ENCODE measurements at places on chromosomes 7 and 10.

GRCh38 chr7:4136036-4136435 is 546.1 kb upstream of the FOXK1 start:
- DNase-seq, result no peak

DNA sequence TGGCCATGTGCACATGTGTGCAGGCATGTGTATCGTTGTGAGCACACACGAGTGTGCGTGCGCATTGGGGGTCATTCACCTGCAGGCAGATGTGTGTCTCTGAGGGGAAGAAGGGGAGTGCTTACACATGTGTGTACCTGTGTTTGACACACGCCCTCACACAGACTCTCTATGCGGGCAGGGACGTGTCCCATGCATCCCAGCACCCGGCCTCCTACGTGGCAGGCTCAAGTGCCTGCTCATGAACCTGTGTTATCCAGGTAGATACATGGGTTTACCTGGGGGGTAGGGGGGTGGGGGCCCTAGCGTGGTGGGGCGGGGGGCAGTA is 18.6 kb downstream of the KCP start:
- no peak for DNase-seq

- no peak for DNase-seq
Observed at GRCh38 chr10:93404048-93404354, 78.1 kb downstream of the MYOF start.

DNA sequence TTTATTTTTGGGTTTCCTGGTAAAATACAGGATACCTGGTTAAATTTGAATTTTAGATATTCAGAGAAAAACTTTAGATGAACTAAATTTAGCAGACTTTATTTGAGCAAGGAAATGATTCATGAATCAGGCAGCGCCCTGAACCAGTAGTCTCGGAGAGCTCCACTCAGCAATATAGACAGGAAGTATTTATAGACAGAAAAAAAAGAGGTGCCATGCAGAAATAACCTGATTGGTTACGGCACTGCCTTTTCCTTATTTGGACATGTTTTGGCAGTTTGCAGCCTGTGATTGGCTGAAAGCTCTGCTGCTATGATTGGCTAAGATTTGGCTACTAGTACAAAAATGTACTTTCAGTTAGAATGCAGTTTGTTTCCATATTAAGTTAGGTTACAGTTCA is 198.3 kb upstream of the DKK1 start:
- DNase-seq, result no peak

DNA sequence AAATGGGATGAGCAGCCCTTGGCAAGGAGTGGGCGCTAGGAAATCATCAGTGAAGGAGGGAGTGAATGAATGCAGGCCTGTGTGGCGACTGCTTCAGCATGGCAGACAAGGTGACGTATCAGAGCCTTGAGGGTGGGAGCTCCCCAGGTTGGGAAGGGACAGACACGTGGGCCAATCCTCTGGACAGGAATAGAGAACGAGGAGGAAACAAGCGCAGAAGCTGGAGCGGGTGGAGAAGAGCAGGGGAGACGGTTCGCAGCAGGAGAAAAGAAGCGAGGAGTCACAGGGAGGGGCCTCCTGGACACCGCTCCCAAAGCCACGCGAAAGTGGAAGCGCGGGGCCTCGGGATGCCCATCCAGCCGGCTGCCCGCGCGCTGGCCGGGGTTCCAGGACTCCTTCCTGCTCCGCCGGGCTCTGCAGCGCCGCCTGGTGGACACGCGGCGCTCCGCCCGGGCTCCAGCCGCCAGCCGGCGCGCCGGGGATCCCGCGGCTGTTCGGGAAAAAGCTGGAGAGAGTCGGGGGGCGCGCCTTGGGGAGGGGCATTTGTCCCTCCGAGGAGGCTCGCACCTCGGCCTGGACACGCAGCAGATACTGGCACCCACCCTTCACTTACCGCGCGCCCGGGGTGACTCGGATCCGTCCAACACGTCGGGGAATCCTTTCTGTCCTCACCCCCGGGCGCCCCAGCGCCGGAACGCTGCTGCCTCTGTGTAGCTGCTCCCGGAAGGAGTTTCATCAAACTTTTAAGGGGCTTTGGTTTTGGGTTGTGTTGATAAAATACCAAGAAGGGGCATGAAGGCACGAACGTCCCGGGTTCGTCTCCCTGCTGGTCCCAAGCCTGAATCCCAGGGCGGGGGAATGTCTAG is 6.3 kb downstream of the ZNF503 start:
- no peak for DNase-seq

- no peak for DNase-seq
Observed at GRCh38 chr10:89887406-89887805, 186.0 kb downstream of the KIF20B start.

GRCh38 chr10:30978843-30979242 is 52.8 kb downstream of the ZNF438 start:
- no peak for DNase-seq

DNA sequence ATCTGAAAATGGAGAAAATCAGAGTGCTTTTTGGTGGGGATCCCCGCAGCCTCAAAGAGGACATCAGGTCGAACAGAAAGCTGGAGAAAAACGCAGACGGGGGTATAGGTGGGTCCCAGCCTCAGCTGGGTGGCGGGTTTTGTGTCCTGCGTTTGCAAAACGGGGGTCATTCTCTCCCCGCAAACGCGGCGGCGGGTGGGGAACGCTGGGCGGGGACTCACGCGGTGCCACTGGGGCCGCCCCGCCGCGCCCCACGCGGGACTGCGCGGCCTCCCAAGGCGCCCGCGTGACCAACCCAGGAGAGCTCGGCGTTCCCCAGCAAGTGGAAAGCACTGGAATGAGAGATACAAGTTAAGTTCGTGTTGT is 806 bp upstream of the VIPR2 start:
- DNase-seq, result no peak

DNA sequence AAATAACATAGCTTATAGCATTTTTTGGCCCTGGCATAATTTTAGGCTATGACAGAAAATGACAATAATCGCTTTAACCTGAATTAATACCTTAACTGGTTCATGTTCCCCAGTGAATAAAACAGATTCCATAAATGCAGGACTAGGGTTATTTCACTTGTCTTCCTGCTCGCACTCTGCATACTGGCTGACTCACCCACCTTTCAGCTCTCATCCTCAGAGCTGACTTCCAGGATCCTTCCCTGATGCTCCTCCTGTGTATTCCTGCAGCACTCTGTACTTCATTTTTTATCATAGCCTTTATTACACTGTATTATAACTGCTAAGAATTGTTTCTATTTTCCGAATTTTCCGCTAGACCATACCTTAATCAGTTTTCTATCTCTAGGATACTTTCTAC is 123.7 kb downstream of the AVL9 start:
- DNase-seq, result no peak

DNA sequence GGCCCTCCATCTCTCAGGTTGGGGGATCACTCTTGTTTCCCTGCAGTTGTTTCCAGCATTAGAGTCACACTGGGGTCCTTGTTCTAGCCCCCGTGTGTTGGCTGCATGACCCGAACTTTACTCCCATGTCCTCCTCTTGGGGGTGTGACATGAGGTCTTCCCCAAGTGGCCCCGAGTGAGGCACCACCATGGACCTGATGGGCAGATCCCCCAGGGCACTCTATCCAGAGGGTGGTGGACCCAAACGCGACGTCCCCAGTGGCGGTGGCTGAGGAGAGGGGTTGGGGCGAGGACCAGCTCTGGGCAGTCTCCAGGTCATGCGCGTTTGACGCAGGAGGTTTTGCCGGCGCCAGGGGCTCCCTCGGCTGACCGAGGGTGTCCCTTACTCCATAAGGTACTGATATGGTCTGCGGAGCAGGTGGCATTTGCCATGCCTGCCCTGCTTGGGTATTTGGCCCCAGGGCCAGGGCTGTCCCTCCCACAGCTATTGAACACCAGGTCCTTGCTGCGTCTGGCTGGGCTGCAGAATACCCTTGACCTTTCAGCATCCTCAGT is 131.9 kb downstream of the LHPP start:
- no peak for DNase-seq

GRCh38 chr10:95429639-95430038 is 131.5 kb downstream of the SORBS1 start:
- no peak for DNase-seq

- no peak for DNase-seq
Observed at GRCh38 chr7:91079487-91079886, 184.7 kb upstream of the FZD1 start.

- DNase-seq, result no peak
Observed at GRCh38 chr7:122327969-122328368, 23.4 kb upstream of the FEZF1 start.

GRCh38 chr7:158035343-158035742 is 552.3 kb downstream of the PTPRN2 start:
- no peak for DNase-seq

DNA sequence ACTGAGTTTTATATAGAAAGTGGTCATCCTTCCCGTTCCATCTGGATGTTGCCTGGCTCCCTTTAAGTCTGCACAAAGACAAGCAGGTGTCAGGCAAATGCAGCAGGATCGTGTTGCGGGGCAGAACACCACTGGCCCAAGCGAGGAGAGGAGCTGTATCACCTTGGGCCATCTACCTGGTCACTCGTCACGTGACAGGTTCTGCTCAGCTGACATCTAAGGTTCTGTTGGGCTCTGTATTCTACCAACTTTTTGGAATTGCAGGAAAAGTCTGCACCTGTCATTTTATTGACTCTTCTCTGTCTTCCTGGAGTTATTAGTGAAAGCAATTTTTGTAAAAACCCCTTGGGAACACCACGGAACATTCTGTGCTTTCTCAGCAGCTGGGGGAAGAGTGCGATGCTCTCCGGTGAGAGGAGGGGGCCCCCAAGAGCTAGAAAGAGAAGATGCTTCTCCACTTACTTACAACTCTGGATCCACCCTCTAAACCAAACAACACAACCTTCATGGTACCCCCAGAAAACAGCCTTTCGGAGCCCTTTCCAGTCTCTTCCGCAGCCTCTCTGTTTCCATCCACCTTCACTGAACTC is 83.4 kb upstream of the NMT2 start:
- DNase-seq, result no peak

GRCh38 chr7:27994639-27995038 is 186.0 kb downstream of the JAZF1 start:
- no peak for DNase-seq

- no peak for DNase-seq
Observed at GRCh38 chr10:30093303-30093950, 34.0 kb upstream of the JCAD start.

GRCh38 chr10:68099736-68100135 is 9.6 kb upstream of the MYPN start:
- DNase-seq, result no peak

- DNase-seq, result no peak
Observed at GRCh38 chr7:85734823-85735222, 548.0 kb upstream of the SEMA3D start.

DNA sequence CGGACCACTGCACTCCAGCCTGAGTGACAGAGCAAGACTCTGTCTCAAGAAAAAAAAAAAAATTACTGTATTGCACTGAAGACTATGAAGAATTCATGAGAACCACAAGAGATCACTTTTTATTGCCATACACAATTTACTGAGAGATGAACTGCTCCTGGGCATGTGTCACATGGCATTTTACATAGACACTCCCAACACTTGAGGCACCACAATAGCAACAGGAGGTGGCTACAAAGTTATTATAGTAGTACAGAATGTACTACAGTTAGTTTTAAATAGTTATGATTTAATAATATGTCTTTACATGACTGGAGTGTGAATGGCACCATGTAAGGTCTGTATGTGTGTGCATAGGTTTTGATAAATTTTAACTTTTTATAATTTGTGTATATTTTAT is 70.6 kb downstream of the KMT2E start:
- no peak for DNase-seq

DNA sequence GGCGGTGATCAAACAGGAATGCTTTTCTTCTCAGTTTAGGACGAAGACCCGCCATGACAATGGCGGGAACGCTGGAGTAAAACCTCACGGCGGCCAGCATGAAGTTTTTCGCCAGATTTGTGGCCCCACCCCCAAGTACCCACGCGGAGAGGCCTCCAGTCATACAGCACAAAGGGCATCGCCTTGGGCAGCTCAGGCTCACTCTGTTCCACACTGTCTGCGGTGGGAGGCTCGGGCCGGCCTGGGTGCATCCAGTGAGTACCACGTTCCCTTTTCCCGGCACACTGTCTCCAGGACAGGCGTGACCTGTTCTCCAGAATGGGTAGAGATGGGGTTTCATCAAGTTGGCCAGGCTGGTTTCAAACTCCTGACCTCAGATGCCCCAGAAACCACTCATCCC is 27.3 kb downstream of the ASB13 start:
- no peak for DNase-seq

- DNase-seq, result no peak
Observed at GRCh38 chr10:117662751-117663540, 120.4 kb downstream of the EMX2 start.

DNA sequence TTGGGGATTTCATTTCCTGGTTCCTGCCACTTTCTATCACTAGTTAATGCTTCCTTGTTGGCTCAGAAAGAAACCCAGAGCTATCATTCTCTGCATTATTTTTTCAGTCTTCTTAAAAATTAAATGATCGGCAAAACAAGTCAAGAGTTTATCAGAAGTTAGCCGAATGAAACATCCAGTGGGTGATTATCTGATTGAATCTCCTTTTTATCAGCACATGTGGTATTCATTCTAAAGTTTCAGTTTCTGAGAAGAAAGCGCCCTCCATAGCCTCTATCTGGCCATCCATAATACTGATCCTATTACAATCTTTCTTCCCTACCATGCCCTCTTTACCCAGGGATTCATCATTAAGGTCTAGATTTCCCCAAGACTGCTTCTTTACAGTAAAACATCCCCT is 71.8 kb downstream of the OSBPL3 start:
- DNase-seq, result no peak

GRCh38 chr7:49597805-49598204 is 175.6 kb upstream of the VWC2 start:
- no peak for DNase-seq

- DNase-seq, result no peak
Observed at GRCh38 chr10:129659508-129660268, 192.6 kb downstream of the MGMT start.

DNA sequence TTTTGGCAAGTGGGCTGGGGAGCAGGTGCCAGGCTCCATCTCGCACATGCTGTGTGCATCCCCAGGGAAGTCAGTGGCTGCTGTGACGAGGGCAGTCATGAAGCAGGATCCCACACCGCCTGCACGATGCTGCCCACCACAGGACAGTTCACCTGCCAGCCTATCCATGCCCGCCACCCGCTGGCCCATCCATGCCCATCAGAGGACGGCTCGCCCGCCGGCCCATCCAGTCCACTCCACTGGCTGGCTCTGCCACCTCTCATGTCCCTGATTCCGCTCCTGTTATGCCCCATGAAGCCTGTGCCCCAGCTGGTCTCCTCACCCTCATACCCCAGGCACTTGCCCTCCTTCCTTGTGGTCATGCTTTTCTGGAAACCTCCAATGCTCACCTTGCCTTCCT is 18.2 kb upstream of the INMT start:
- DNase-seq, result no peak

DNA sequence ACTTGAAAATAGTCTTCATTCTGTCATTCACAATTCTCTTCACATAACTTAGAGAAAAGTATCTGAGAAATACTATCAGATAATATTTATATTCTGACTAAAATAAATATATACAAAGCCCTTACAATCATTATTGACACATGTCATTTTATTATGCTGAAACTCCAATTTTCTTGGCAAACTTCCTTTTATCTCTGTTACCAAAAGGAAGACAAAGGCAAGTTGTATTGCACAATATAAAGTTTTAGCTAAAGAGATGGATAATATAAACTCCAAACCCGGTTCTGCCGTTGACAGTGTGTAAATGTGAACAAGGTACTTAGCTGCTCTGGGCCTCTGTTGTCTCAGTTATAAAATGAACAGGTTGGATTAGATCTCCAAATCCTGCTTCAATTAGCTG is 99.0 kb upstream of the MDFIC start:
- no peak for DNase-seq

GRCh38 chr7:38428041-38428440 is 154.6 kb upstream of the TARP start:
- peak; percentile 64 for DNase-seq

Data from forelimb muscle (tissue), 1 donor.